ENCODE measurements at places on chromosomes 2 and 18. TPM values are rescaled to one million over a fixed set of nuclear protein-coding genes. Genes with fewer than 3 reads are reported as not detected.

DNA sequence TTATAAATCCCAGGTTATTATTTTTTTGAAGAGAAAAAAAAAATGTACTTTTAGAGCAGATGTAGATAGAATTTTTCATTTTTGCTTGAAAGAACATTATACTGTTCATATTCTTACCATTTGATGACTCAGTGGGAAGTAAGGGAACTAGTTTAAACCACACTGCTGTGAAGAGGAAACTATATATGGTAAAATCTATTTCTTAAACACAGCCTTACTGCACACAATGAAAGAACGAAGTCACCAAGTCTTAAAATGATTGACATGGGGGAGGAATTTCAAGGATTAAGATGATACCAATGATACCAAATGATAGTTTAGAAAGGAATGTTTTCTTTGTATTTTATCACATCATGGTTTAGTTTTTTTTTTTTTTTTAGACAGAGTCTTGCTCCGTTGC is 5.0 kb downstream of the ACTR2 start:
- DNase-seq: no peak

DNA sequence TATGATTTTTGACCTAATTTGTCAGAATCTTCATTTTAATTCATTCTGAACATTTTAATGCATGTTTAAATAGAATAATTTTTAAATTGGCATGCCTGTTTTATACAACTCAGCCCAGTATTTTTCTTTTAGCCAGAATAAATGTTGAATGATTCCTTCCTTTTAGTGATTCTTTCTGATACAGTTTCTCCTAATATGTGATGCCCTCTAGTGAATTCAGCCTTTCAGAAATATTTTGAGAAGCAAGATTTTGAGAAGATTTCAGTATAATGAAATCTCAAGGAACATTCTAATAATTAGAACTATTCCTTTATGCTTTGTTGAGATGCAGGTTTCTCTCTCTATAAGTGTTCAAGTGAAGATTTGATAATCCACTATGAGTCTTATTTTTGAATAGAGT is 28.5 kb downstream of the LCLAT1 start:
- no peak for DNase-seq

- no peak for DNase-seq
These were observed 4.2 kb upstream of the OXER1 start for GRCh38 chr2:42767899-42768705.

- DNase-seq: no peak
These were observed 276.5 kb upstream of the ATP5MC3 start for GRCh38 chr2:175457895-175458448.

Gene MAPK4
- not detected for total RNA-seq

DNA sequence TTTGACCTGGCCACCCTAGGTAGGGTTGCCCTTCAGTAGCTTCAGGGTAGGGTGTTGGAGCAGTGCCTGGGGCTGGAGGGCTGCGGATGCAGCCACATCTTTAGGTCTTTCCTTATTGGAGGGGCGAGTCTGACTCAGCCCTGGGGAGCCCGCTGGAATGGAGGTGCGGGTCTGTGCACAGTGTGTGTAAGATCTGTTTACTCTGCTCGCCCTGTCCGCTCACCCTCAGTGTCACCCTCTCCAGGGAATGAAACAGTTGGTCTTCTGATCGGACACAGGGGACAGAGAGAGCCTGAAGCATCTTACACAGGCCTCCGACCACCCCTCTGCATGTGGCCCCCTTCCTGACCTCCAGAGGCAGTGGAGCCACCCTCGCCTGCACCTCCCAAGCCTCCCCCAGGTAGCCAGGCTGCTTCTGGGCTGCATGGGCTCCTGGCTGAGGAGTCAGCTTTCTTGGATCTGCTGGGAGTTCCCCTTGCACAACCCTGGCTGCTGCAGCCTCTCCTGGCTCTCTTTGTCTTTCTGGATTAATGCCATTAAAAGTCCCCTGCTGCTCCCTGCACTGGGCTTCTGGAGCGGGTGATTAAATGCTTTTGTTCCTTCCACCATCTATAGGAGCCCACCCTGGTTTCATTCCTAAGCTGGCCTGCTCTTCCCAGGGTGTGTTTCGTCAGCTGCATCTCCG is 82.6 kb downstream of the ASB1 start:
- no peak for DNase-seq

Gene VWC2L
- total RNA-seq: not detected

GRCh38 chr18:77567205-77567604 is 317.6 kb downstream of the GALR1 start:
- DNase-seq: no peak

Gene SMIM21
- total RNA-seq: not detected

Gene HOXD1
- not detected for total RNA-seq

Gene NGEF
- total RNA-seq: not detected

DNA sequence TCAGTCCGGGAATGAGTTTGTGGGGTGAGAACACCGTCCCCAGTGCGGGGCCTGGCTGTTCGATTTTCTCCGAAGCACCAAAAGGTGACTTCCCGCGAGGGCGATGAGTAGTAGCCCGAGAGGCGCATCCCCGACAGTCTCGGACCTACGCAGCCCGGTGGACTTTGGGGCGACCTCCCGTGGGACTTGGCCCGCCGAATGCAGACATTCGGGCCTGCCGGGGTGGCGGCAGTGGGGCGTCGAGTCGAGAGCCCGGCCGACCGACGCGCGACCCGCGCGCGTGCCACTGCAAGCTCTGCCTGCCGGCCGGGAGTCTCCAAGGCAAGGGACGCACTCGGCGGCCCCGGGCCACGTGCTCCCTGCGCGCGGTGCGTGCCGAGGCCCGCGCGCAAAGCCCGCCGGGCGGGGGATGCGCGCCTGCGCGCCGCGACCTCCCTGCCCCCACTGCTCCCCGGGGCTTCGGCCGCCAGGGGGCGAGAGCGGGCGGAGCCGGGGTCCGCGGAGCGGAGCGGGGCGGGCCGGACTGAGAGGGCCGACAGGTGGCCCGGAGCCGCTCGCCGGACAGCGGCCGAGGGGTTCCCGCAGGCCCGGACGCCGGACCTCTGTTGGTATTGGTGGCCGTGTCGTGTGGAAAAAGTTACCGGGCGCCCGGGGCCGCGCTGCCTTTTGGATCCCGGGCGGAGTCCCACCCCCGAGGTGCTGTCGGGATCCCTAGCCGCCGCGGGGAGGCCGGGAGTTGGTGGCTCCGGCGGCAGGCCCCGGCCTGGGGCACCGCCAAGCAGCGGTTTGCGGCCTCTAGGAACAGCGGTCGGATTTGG is 1.9 kb downstream of the PTMA start:
- peak; percentile 86 for DNase-seq

DNA sequence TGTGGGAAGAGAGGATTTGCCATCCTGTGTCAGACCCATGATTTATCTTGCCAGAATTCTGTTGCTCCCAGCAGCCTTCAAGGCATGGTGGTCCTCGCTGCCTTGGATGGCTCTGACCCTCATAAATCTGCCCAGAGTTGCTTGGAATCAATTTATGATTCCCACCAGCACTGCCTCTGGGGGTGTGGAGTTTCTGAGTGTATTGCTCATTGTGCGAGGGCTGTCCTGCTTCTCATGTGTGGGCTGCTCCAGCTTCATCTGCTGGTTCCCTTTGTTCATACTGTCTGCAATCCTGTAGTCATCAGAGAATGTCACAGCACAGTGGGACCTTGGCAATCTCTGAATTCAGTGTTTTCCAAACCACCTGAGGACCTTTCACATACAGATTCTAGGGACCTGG is 139.8 kb downstream of the CLIP4 start:
- DNase-seq: no peak

Gene GREB1
- total RNA-seq: 1.1 TPM

- no peak for DNase-seq
These were observed 251.1 kb downstream of the CYP26B1 start for GRCh38 chr2:71896385-71897136.

DNA sequence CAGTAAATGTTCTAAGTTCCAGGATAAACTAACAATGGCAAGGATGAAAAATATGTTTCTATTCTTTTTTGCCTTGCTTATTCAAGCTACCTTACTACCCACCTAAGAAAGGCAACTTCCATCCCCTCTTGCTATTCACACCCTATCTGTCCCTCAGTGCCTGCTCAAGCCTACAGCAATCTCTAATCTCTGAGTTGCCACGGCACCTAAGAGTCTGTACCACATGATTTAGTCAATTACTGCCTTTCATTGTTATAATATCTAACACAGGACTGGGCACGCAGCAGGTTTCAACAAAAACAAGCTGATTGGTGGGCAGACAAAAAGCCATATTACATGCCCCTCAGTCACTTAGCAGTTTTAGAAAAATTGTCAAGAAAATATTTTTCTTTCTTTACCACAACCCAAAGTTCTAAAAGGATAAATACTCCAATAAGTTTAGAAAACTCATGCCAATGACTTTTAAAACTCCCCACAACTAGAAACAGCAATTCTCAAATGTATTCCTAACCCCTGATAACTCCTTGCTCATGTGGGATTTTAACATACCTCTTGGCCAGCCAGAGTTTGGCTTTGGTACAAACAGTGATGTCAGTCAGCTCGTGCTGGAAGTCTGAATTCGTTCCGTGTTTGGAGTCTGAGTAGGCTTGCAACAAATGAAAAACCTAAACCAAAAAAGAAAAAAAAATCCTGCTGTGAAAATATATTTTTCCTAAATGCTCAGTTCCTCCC is 117.3 kb upstream of the ZFP36L2 start:
- no peak for DNase-seq

GRCh38 chr2:196130039-196130825 is 41.1 kb downstream of the STK17B start:
- DNase-seq: no peak

Gene CHMP3
- 70.2 TPM for total RNA-seq

DNA sequence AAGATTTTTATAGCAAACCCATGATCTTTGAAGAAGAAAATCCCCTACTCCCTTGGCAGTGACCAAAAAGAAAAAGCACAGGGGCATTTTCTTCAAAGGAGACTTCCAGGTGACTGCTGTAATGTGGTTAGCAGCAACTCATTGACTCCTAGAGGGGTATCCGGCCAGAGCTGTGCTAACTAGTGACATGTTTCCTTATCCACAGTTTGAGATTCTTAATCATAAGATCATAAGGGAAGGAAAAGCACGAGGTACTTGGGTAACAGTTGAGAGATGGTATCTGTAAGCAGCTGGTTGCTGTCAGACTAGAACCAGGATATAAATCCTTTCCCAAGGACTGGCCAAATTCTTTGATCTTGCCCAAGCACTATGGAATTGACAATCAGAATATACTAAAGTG is 124.7 kb downstream of the MREG start:
- no peak for DNase-seq

DNA sequence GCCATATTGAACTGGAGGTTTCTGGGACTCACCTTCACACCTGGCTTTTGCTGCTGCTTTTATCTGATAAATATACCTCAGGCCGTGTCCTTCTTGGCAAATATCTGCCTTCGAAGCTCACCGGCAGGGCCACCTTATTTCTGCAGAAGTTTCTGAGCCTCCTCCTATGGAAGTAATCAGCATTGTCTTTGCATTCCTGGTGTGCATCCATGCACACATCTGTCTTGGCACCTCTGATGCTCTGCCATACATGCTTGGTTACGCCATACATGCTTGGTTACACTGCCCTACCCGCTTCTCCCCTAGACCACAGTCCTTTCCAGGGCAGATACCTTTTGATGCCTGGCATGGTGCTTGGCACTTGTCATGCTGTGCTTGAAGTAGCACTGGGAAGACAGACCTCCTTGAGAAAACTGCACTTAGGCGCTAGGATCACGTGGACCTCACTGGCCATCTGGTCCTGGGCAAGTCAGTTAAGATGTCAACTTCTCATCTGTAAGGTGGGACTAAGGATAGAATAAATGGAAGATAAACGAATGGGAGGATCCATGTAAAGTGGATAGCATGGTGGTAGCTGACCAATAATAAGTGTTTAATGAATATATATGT is 66.8 kb downstream of the ZNF236 start:
- DNase-seq: no peak

DNA sequence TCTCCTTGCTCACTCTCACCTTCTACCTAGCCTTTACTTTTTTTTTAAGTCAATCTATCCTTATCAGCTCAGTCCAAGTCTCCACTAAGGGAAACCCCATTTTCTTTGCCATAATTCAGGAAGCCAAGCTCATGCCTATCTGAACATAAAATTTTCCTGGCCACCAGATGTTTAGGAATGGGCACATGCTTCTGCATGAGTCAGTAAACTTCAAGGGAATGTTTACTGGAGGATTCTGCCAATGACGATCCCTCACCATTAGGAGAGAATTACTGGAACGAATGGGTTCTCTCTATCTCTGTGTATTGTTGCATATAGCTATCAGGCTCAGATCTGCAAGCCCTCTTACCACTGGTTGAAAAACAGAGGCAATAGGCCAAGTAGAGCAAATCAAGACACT is 731.7 kb upstream of the ZNF804A start:
- no peak for DNase-seq

Gene ATOH8
- total RNA-seq: not detected

DNA sequence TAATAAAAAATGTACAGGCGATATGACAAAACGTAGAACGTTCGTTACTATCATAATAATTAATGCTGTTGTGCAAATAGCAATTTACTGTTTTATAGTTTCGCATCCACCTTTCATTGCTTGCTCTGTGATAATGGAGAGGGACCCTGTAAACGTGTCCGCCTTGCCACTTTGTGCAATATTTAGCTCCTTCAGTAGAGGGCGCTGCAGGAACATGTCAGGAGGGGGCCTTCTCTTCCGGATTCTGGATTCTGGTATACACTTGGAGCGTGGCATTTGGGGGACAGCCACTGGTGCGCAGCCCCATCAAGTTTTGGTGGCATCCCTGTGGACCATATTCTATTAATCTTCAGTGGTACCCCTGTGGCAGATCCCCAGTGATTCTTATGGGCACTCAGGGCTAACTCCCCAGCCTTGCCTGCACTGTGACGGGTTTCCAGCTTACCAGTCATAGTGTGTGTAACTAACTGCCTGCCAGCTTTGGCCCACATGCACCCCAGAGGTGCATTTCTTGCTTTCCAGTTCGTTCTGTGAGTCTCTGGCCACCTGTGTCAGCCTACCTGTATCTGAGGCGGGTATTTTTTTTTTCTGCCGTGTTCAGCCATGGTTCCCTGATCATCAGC is 140.3 kb downstream of the CYRIA start:
- no peak for DNase-seq

Gene XRCC5
- 161 TPM for total RNA-seq

DNA sequence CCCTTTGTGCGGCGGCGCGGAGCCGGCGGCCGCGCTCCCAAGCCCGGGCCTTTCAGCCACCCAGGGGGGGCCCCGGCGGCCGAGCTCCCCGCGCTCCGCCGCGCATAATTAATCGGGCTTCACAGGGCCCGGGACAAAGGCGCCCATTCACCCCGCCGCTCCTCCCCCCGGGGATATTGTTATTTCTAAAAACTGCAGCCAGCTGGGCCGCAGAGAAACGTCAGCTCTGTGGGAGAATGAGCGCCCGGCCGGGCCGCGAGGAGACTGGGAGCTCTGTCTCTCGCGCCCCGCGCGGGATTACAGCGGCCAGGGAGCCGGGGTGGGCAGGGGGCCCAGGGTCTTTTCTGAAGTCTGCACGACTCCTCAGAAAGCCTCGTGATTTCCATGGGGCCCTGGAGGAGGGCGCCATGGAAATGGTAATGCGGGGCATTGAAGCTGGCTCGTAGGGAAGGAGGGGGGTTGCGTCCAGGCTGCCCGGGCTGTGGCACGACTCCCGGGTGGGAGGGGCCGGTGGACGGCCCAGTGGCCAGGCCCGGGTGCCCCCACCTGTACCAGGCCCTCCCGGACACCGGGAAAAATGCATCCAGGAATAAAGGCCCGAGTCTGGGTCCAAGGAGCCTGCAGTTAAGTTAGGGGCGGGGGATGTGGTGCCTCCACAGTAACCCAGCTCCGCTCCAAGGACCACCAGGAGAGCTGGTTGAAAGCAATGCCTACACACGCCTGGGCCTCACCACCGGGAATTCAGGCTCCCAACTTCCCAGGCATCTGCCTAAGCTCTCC is 125.3 kb downstream of the ZFP36L2 start:
- DNase-seq: no peak

Gene SPATA3
- not detected for total RNA-seq

All from T-helper 17 cell (primary cell).